ENCODE measurements at places on chromosomes 7 and 10.

- no peak for DNase-seq
These were observed 2.0 kb downstream of the DEPP1 start for GRCh38 chr10:44976352-44977198.

DNA sequence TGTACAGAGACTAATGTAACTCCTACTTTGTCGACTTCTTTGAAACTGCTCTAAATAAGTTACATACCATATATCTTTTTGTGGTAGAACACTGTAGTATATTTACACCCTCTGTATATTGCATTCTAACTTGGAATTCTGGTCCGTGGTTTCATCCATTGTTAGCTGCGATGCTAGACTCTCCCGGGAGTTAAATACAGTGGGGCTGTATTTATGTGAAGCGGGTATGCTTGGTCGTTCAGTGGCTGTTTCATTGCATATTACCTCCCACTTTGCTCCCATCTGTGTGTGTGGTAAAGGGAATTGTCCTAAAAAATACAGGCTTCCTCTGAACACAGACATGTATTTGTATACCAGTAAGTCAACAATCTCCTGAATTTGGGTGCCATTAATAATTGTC lies 231.1 kb downstream of the SLC25A13 start:
- DNase-seq: no peak

DNA sequence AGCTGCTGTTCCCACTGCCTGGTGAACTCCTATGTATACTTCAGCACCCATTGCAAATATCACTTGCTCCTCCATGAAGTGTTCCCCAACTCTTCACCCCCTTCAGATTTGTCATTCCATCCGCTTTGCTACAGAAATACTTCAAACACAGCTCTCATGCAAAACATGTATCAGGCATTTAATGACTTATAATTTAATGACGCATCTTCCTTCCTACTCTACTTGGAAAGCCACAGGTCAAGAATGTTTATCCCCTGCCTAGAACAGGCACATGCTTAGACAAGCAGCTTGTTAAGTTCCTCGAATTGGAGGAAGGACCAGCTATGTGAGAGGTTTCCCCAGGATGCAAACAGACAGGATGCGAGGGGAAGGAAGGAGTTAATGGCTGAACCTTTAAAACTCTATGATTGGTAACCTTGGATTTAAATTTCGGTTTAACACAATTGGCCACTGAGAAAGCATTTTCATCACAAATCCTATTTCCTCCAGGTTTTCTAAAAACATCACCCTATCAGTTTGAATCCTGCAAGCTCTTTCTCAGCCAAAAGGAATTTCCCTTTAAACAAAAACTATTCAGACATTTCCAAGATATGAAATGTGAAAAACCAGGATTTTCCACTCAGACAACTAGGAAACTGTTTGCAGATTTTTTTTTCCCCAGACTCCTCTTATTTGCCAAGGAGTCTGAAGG lies 11.5 kb downstream of the CREB3L2 start:
- DNase-seq: peak; percentile 93

DNA sequence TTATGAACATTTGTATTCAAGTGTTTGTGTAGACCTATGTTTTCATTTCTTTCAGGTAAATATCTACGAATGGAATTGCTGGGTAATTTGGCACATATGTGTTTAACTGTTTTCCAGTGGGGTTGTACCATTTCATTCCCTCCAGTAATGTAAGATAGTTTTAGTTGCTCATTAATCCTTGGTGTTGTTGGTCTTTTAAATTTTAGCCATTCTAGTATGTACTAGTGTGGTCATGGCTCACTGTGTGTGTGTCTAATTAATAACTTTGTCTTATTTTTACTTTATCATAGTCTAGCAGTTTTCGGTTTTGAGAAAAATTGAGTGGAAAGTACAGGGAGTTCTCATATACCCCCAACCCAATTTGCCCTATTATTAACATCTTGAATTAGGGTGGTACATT lies 278.8 kb downstream of the CAMK1D start:
- DNase-seq: no peak

DNA sequence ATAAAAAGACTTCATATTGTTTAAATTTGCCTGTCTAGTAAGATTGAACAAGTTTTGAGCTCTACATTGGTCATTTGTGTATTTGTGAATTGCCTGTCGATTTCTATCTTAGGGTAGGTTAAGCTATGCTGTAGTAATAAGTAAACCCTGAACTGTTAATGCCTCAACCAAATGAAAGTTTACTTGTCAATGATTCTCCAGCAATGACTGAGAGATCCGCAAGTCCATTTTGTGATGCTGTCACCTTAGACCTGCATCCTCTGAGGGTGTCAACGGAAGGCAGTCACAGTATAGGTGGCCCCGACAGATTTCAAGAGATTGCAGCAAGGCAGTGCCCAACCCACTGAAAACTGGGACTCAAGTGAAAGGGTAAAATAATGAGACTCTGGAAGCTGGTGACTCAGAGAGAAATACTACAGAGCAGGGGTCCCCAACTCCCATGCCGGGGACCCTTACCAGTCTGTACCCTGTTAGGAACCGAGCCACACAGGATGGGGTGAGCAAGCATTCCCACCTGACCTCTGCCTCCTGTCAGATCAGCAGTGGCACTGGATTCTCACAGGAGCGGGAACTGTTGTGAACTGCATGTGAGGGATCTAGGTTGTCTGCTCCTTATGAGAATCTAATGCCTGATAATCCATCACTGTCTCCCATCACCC lies 10.8 kb upstream of the PHYH start:
- no peak for DNase-seq

DNA sequence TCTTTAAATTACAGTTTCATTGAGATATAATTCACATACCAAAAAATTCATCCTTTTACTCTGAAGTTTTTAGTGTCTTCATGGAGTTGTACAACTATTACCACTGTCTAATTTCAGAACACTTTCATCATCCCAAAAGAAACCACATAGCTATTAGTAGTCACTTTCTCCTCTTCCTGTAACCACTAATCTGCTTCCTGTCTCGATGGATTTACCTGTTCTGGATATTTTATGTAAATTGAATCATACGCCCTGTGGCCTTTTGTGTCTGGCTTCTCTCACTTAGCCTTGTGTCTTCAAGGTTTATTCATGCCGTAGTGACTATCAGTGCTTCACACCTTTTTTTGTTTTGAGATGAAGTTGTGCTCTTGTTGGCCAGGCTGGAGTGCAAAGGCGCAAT lies 135.5 kb downstream of the DOCK1 start:
- no peak for DNase-seq

DNA sequence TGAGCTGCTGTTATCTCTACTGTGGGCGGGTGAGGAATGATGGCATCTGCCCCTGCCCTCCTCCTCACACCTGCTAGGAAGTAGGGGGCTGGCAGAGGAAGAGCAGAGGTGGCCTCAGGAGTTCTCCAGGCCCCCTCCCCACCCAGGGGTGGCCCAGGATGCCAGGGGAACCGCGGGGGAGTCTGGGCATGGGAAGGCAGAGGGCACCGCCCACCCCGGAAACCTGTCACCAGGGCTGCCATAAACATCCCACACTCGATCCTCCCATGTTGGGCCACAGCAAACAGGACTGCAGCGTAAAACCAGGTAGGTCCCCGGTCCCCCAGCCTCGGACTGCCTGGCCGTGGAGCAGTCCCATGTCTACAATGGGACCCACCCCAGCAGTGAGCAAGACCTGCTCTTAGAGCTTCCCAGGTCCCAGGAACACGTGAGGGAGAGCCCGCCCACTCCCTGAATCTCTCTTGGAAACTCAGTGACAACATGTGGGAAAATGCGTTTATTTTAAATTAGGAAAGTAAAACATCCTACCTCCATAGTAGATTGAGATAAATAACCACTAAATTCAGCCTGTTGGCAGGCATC lies 23.4 kb downstream of the EBF3 start:
- no peak for DNase-seq

DNA sequence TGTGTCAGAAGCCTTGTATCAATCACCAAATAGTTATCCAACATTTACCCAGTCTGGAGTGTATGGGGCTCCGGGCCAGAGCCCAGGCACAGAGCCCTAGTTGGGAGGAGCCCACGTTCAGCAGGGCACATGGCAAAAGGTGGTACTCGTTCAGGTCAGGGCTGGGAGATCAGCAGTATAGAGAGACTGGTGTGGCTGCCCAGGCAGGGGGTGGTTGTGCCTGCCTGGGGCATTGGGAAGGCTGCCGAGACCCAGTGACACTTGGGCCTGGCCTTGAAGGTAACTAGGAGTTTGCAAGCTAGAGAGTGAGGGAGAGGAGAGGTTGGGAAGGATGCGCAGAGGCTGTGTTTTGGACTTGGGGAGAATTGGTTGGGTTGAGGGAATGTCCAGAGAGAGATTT lies 48.9 kb upstream of the IGFBP3 start:
- DNase-seq: no peak

- no peak for DNase-seq
These were observed 203.1 kb downstream of the TMEM26 start for GRCh38 chr10:61250131-61250530.

- no peak for DNase-seq
These were observed 54.4 kb downstream of the ADCYAP1R1 start for GRCh38 chr7:31106303-31107105.

DNA sequence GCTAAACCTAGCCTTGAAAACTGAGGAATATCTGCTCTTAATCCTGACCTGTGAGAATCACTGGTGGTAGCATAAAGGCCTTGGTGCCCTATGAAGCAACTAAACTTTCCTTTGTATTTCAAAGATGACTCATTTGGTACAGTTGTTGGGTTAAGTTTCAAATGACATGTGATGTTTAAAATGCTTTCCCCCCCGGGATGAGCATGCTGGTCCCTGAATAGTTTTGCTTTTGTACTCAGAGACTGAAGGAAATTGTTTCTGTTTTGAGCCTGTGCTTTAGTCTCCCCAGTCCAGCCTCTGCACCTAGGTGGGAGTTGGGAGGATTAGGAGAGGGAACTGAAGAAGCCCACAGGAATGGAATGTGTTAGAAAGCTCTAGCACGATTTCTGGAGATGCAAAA lies 258.9 kb upstream of the NPY start:
- DNase-seq: no peak

GRCh38 chr7:27784399-27785053 lies 44.6 kb downstream of the TAX1BP1 start:
- no peak for DNase-seq

DNA sequence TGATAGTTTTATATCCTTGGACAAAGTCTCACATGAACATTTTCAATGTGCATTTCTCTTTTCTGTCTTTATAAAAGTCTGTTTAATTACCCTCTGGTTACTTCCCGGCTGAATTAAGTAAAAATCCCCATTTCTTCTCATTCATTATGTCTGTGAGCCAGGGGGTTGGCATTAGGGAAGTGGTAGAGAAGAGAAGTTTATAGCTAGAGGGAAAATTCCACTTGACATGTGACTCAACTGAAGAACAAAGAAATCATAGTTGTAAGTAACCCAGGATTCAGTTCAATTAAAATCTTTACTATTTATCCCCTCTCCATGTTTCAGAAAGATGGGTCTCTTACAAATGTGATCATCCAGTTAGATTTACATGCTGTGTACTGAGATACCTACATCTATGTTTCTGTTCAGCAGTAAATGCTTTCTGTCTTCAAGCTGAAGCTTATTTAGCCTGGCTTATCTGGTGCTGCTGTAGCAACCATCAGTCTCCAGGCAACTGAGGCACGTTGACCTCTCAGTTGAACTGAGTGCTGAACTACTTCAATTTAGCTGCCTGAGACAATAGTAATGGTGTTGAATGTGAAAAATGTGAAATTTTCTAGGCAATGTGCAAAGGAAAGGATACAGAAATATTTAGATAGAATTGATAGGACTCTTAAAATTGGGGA lies 181.6 kb downstream of the MLLT10 start:
- peak; percentile 2 for DNase-seq

DNA sequence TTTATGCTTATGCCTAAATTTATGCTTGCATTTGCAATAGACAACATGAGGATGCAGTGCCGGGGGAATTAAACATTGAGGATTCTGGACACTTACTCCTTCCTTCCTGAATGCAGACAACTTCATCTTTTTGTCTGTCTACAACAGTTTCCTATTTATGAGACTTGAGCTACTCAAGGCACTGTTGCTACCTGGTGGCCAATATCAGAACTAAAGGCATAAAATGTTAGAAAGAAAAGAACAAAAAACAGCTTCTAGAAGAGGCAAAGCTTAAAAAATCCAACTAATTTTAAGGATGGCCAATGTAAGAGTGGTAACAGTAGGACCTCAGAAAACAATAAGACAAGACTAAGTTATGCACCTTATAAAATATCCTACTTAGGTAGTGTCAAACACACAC lies 144.5 kb upstream of the PTN start:
- no peak for DNase-seq

GRCh38 chr7:18639711-18640110 lies 144.2 kb downstream of the HDAC9 start:
- no peak for DNase-seq

All from skin of body (tissue), 3 donors.